ENCODE measurements at places on chromosomes 11 and 22.

DNA sequence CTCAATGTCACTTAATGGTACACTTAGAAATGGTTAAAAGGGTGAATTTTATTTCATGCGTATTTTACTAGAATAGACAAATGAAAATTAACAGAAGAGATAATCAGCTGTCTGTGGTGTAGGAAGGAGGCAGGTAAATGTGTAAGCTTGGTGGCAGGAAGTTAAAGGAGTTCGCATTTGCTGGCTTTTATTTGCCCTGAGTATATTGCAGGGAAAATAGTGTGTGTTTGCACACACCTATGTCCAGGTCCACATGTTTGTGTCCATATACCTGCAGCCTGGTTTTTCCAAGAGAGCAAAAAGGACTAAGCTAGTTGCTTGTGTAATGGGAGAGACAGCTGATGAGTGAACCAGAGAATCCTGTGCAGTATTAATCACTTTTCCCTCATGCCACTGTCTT, 16.0 kb downstream of the NTM start:
- DNase-seq, result no peak

GRCh38 chr11:75656044-75656727, 12.7 kb downstream of the MAP6 start:
- no peak for DNase-seq

- DNase-seq, result no peak
Measured at GRCh38 chr11:105923807-105924206, 98.2 kb downstream of the MSANTD4 start.

DNA sequence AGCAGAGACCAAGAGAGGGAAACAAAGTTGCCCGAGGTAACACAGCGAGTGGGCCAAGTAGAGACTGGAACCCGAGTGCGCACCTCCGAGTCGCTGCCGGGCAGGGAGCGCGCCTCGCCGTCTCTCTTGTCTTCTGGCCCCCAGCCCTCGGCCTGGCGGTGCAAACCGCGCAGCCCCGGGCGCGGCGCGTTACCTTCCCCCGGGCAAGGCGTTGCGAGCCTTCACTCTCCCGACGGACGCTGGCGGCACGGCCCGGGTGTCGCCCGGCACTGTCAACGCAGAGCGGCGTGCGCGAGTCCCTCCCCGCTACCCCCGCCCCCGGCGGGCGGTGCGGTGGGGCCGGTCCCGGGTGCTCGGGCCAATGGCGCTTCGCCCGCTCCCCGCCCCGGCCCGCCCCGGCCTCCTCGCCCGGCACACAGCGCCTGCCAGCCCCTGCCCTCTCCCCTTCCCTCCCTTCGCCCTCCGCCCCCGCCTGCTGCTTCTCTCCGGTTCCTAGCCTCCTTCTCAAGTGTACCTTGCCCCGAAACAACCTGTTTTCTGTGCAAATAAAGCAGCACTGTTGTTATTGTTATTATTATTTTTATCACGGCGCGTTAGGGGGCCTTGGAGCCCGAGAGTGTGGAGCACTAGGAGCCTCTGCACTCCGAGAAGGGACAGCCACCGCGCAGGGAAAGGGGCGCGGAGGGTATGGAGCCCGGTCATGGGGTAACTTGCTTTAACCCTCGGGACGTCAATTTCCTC, at the start of gene SYTL2:
Gene SYTL2 (minus strand): TSS at position 271 of the 741 bp plus-strand sequence. CDS start 53,416 bp downstream, outside the sequence.
- DNase-seq, result peak; percentile 77

DNA sequence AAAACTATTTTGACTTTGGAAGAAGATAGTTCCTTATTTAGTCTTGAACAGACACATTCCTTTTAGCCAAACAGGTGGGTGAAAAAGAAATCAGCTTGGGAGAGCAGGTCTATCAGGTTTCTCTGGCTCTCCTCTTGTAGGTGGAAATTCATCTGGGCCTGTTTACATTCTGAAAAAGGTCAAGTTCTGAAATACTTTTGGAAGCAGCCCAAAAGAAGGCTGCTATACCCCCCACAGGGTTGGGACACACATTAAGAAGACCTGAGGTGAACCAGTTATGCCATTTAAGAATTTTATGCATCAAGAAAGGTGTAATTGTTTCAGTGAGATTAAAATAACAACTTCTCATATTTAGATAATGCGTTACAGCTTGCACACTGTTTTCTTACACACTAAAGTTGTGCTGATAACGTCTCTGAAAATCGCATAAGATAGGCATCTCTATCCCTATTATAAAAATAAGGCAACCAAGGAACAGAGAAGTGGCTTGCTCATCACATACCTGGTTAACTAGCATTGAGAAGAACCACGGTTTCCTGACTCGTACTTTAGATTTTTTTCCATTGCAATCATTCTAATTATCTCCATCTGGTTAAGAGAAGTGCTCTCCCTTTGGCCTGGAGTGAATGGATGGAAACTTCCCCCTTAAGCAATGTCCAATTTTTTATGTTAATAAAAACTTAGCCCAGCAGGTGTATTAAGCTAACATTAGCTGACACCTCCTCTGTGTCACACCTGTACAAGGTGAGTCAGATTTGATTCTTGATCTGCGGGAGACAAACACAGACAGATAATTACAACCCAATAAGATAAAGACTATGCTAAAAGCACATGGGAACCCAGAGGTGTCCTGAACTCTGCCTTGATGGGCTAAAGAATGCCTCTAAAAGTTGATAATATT, 60.5 kb upstream of the UCP3 start:
- DNase-seq, result no peak

DNA sequence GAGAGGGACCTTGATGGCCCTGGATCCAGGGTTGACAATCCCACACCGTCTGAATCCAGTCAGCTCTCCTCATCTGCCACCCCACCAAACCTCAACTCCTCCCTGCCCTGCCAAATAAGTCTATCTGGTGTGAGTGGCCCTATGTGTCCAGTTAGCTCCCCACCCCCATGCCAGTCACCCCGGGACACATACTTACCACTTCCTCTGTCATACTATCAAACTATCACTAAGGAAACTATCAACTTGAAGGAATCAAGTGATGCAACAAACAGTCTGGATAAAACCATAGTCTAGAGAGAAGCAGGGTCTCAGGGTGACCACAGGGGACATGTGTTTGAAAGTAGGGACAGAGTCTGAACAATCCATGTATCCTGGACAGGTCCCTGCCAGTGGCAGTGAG, 13.2 kb upstream of the CSF2RB start:
- no peak for DNase-seq

DNA sequence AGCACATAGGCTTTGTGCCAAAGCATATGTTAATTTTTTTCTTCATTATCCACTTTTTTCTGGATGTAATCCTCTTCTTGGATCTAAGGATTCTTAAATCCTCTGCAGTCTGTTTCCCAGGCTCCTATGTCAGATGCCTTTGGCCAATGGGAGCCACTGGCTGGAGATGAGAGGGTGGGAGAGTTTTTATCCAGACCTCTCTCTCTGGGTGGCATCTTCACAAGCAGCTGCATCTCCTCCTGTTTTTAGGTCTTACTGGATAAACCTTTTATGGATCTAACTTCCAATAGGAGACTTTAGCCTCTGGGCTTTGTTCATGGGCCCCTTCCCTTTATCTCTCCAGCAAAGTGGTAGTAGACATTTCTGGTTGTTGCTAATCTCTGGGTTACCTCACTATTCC, 22.4 kb upstream of the MPPED2 start:
- no peak for DNase-seq

GRCh38 chr11:72013765-72014711, 15.3 kb downstream of the IL18BP start:
- DNase-seq, result no peak

DNA sequence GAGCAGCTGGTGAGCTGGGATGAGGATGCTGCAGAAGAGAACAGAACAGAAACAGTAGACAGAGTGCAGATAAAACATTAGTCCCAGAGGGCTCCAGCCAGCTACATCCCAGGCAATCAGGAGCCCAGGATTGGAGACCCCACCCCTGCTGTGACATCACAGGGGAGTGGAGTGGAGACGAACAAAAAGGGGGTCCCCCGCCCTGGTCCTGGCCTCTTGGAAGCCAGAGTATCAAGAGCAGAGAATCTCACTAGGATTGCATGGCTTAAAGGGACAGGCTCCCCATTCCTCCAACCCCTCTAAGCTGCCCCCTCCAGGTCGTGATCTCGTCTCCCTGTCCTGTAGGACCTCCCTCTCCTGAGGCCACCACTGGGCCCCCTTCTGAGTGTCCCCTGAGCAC, at the start of gene P2RX3:
Gene P2RX3 (plus strand): TSS at position 211 of the 400 bp plus-strand sequence. CDS start 199 bp downstream, outside the sequence.
- DNase-seq, result no peak

- DNase-seq, result no peak
Measured at GRCh38 chr11:85029964-85030363, 597.2 kb downstream of the DLG2 start.

GRCh38 chr22:30241576-30242371, 4.8 kb downstream of the LIF start:
- DNase-seq, result no peak

DNA sequence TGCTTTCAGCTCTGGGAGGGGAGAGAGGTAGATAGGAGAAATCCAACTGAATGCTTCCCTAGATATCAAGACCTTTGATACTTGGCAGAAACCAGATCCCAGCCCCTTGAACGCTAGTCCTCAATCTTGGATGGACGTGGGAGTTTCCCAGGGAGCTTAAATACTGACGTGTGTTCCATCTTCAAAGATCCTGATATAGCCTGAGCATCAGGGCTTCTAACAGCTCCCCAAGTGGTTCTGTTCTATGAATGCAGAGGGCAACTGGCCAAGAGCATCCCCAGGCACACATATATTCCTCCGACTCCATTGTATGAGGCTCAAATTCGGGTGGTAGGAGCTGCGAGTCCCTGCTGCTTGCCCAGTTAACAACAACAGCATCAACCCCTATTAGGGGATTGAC, 8.7 kb upstream of the ACCS start:
- DNase-seq, result no peak

GRCh38 chr11:111400595-111400994, 21.5 kb upstream of the POU2AF1 start:
- no peak for DNase-seq

GRCh38 chr22:32858957-32859356, 57.5 kb downstream of the TIMP3 start:
- no peak for DNase-seq

DNA sequence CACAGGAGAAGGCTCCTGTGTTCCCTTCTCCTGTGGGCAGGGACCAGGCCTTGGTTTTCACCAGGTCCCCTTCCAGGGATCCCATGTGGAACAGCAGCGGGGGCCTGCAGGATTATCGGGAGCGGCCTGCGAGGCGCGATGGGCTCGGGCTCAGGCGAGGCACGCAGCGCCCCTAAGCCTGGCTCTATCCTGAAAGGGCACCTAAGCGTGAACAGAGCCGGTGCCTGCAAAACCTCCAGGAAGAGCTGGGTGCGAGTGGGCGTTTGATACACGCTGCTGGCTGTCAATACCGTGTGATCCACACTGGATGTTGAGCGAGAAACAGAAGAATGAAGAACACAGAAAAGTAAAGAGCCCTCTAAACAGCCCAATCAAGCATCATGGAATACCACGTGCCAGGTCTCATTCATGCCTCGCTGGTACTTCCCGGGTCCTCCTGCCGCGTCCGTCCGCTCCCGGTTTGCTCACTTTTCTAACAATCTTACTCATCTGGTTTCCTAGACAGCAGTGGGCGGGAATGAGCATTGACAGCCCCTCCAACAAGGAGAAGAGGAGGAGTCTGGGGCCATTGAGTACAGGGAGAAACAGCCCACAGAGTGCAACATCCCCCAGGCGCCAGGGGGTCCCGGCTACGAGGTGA, 12.5 kb downstream of the OSBPL5 start:
- DNase-seq, result no peak

DNA sequence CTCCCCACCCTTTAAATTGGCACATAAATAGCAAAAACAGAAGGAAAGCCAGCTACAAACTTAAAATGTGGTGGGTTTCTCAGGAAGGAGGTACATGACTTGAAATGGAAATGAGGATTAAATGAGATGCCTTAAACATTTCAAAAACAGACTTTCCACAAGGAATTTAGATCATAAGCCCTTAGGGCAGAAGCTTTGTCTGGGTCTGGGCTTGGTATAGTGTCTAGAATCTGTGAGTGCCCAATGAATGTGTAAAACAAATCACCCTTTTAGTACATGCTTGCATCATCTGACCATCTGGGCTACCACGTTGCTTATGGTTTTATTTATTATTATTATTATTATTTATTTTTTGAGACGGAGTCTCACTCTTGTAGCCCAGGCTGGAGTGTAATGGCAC, 37.1 kb upstream of the CREB3L1 start:
- DNase-seq, result no peak

DNA sequence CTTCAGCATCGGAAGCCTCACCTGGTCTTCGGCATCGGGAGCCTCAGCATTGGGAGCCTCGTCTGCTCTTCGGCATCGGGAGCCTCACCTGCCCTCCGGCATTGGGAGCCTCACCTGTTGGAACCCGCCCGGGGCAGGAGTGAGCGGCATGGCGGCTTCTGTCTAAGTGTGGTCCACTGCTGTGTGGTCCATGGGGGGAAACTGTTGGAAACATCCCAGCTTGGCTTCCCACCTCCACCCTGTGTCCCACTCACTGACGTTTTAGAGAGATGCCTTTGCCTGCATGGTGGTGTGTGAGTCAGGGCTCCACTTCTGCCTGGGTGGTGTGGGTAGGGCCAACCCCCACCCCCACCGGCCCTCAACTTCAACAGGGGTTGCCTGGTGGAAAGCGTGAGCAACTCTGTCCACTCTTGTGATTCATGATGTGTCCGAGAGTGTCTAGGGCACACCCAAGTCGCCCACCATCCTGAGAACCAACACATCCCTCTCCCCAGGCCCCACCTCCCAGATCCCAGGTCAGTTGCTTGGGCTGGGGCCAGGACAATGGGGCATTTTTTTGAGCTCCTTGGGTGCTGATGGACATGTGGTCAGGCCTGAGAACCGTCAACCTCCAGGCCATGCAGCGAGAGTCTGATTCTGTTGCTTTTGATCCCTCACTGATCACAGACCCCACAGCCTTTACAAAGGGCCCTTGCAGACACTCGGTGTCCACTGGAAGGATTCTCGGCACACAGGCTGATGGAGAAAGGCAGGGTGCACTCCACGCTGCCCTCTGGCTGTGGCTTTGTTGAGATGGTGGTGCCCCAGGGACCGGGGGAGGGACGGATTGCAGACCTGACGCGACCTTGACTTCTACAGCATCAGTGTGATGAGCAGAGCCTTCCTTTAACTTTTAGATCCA, 406.7 kb downstream of the TBC1D22A start:
- no peak for DNase-seq

GRCh38 chr11:70810681-70811080, 412.4 kb downstream of the CTTN start:
- DNase-seq, result no peak

DNA sequence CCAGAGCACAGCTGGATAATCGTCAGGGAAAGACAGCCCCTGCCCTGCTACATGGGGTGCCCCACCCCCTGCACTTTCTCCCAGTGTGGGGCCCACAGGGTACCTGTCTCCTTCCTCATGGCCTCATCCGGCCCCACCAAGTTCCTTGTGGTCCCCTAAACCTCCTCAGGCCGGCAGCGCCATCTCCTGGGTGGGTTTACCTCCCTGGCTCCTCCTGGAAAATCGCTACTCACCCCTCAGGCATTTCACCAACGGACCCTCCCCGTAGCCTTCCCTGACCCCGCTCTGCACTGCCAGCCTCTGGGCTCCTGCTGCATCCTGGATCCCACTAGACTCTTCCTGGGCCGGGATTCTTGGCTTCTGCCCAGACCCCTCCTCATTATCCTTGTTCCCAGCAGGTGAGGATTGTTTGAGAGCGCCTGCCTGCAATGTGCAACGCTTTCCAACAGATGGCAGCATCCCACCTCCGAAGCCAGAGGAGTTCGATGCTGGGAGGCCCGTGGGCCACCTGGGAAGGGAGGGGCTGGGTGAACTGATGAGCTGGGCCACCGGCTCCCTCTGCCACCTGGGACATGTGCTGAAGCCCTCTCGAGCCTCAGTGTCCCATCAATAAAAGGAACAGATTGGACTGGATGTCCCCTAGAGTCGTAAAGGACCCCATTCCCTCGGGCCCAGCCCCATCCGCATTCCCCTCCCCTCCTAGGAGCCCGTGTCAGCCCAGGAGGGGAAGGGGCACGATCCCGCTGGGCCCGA, 44.2 kb upstream of the TTLL12 start:
- DNase-seq, result peak; percentile 74

GRCh38 chr11:36057379-36058042, 113.6 kb downstream of the LDLRAD3 start:
- no peak for DNase-seq
